ENCODE measurements at places on chromosomes 3 and 15.

DNA sequence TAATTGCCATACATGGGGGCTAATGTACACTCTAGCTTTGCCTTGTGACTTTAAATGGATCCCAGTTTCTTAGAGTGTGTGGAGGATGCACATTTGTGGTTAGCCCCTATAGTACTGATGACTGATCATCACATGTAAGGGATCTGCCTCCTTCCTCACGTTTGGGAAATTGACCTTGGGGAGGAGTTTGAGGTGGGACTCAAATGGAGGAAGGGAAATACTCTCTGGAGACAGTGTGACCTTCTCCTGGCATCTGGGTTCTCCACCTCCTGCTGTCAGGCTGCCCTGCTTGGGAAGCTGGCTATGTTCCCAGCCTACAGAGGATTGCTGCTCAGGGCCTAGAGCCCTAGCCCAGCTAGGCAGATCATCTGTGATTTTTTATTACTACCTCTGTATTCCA lies 48.7 kb downstream of the PPM1L start:
- no peak for DNase-seq

- no peak for DNase-seq
Observed at GRCh38 chr3:139745831-139746230, 68.1 kb upstream of the NMNAT3 start.

GRCh38 chr3:71135373-71136088 lies 448.0 kb downstream of the FOXP1 start:
- DNase-seq: no peak

GRCh38 chr15:82808634-82809041 lies 790 bp upstream of the WHAMM start:
- no peak for DNase-seq

GRCh38 chr3:107634099-107634489 lies 111.3 kb downstream of the BBX start:
- DNase-seq: no peak

- no peak for DNase-seq
Observed at GRCh38 chr3:46209746-46210470, 1.8 kb upstream of the CCR1 start.

DNA sequence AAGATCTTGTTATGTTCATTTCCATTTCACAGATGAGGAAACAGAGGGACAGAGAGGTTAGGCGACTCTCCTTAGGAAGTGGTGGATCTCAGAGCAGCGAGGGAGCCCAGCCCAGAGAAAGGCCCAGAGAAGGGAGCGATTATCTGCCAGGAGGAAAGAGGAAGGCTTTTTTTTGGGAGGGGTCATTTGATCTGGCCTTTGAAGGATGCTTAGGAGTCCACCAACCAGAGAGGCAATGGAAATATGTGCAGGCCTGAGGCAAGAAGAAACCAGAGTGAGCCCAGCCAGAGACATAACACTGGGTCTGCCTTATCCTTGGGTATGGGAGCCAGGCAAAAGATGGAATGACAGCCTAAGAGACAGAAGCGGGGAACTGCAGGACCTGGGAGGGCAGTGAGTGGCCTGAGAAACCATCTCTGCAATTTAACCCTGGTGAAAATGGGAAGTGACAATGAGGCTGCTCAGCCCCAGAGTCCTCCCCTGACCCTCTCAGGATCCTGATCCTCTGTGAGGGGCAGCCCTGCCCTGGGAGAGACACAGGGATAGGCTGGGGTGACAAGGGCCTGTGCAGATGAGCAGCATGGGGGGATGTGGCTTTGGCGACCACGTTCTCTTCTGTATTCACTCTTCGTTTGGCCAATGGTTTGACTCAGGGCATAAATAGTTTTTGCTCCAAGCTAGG lies 163.2 kb downstream of the WNT7A start:
- no peak for DNase-seq

- DNase-seq: no peak
Observed at GRCh38 chr3:161395115-161396012, 24.0 kb upstream of the SPTSSB start.

DNA sequence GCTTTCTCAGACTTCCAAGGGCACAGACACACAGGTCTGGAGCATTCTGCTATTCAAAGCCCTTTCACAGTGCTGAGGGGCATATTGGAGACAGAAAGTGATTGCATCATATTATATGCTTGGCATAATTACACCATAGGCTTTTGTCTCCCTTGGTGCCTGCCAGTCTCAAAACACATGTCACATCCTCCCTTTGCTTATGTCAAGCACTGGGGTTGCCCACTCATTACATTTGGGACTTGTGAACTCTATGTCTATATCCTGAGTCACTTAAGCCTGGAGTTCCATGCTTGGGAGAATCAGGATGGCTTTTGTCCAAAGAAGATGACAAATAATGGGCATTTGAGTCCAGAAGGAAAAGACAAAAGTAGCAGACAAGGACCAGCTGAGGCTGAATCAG lies 12.3 kb upstream of the PDZRN3 start:
- DNase-seq: no peak

GRCh38 chr3:88795503-88795902 lies 311.9 kb upstream of the EPHA3 start:
- DNase-seq: no peak

- no peak for DNase-seq
Observed at GRCh38 chr3:142353571-142353970, 94.3 kb downstream of the XRN1 start.

GRCh38 chr3:11634081-11634635 lies 9.6 kb downstream of the VGLL4 start:
- DNase-seq: no peak

DNA sequence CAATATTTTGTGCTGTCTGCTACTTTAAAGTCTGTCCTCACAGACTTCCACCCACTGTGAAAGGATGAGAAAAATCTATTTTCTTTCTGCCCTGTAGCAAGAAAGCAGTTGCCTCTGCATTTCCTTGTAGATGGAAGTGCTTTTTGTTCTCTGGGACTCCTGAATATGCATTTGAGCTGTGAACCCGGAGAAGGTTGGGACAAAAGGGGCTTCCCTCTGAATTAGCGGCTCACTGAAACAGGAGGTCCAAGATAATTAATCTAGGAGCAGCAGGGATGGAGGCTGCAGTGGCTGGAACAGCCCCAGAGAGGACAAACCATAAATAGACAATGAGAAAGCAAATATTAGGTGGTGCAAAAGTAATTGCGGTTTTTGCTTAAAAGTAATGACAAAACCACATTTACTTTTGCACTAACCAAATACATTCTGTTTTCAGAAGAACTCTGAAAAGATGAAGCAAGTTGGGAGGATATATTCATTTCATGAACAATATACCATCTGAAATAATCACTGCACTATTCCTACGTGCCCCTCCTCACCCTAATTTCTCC lies 143.4 kb upstream of the KBTBD8 start:
- DNase-seq: no peak

DNA sequence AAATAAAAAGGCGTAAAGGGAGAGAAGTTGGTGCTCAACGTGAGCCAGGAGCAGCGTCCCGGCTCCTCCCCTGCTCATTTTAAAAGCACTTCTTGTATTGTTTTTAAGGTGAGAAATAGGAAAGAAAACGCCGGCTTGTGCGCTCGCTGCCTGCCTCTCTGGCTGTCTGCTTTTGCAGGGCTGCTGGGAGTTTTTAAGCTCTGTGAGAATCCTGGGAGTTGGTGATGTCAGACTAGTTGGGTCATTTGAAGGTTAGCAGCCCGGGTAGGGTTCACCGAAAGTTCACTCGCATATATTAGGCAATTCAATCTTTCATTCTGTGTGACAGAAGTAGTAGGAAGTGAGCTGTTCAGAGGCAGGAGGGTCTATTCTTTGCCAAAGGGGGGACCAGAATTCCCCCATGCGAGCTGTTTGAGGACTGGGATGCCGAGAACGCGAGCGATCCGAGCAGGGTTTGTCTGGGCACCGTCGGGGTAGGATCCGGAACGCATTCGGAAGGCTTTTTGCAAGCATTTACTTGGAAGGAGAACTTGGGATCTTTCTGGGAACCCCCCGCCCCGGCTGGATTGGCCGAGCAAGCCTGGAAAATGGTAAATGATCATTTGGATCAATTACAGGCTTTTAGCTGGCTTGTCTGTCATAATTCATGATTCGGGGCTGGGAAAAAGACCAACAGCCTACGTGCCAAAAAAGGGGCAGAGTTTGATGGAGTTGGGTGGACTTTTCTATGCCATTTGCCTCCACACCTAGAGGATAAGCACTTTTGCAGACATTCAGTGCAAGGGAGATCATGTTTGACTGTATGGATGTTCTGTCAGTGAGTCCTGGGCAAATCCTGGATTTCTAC lies at the start of gene RARB:
Gene RARB, plus strand, starts transcription at position 322 of the 847 bp plus-strand sequence. Its CDS starts 469 bp downstream, at position 791.
- DNase-seq: peak; percentile 42

GRCh38 chr3:171881251-171881650 lies 38.1 kb downstream of the TMEM212 start:
- no peak for DNase-seq

DNA sequence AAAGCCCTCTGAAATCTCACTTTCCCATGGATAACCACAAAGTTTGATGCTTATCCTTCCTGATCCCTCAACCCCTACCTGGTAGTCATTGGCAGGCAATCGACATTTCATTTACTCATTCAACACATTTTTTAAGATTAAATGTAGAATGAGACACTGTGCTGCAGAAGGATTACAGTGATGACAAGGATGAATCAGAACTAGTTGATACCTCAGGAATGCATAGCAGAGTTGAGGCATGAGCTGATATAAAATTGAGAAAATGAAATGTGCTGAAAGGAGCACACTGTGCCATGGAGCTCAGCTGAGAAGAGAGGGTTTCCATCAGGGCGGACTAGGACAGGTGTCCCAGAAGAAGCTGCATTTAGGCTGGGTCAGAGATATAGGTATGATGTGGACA lies 48.9 kb upstream of the ACTL6A start:
- no peak for DNase-seq

DNA sequence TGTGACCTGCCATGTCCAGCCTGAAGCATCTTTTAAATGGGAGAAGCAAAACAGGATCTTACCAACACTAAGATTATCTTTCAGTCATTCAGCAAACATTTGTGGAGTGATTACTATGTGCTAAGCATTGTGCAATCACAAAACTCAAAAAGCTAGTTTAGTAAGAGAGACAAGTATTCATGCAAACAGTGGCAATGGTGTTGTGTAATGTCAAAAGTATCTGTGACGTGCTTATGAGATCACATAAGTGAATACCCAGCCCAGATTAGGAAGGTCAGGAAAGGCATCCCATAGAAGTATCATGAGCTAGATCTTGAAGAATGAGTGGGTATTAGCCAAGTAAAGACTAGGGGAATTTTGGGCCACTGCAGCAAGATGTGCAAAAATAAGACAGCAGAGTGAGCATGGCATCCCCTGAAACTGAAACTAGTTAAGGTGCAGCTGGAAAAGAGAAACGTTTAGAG lies 32.1 kb downstream of the SEC62 start:
- no peak for DNase-seq

GRCh38 chr15:58293622-58294550 lies 137.9 kb upstream of the LIPC start:
- no peak for DNase-seq

DNA sequence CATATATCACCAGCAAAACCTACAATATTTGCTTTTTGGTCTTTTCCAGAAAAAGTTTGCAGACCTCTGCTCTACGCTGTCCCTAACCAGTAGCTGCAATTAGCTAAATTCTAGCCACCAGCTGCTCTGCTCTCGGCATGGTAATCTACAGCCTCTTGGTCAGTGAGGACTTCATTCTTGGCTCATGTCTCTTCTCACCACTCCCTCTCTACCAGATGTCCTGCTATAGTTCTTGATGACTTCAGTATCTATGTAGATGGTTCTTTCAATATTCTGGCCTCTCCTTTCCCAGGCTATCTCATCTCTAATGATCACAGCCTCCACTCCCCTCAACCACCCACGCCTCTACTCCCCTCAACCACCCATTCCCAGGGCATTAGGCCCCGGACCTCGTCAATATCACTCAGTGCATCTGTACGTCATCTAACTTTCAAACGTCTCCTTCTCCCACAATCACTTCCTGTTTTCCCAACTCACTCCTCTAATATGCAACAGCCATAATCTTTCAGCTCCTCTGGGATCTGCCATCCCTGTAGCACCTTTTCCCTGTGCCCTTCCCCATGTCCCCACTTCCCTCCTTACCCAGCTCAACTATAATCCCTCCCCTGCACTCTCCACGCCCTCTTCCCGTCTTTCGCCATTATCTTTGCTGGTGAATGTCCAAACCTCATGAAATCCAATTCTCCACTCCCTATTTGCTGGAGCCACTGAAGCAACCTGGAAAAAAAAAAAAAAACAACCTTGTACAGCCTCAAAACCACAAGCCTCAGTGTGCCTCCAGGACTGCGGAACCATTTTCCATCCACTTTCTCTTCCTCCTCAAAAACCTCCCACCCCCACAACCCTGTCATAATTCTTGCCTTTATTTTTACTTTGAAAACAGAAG lies 429.4 kb upstream of the PROK2 start:
- no peak for DNase-seq

DNA sequence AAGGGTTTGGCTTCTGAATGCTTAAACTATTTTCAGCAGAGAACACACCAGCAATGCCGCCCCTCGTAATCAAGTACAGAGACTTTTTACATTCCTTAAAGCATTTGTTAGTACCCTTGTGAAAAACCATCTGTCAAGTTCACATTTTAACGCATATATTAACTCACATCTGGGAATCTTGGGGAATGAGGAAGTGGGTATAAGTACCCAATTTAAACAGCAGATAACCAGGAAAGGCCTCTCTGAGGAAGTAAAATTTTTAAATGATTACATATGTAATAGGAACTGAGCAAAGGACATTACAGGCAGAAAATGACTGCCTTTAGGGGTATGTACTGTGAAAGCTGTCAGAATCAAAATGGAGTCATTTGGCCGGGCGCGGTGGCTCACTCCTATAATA lies 12.8 kb upstream of the CFAP44 start:
- DNase-seq: no peak

DNA sequence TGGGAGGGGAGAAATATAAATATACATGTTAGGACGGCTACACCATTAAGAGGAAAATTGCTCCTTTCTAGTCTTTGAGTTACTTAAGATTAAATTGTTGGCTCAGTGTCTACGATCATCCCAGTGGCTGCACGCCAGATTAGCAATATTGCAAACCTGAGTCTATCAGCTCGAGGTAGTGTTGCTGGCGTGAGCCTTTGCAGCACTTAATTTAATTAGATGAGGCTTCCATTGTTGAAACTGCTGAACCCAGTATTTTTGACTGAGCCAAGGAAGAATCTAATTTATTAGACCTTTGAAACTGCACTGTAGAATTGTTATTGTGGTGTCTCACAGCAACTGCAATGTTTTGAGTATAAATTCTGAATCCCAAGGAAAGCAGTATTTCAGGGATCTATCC lies 782.4 kb upstream of the ROBO1 start:
- no peak for DNase-seq

- DNase-seq: no peak
Observed at GRCh38 chr15:27382361-27383025, 411.5 kb downstream of the GABRG3 start.

DNA sequence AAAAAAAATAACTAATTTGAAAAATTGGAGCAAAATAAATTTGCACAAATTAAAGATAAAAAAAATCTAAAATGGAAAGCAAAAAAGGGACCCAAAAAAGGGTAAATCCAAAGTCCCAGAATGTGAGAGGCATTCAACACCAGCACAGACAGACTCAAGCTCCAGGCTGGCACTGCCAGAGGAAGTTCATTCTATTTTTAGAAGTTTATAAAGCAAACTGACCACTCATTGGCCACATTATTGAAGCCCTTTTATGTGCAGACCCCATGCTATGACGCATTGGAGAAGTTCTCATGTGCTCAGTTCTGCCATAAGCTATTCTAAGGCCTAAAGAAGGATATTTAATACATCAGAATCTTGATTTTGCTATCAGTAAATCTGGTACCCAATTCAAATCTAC lies 17.6 kb upstream of the BOC start:
- no peak for DNase-seq

- no peak for DNase-seq
Observed at GRCh38 chr3:180070925-180071324, 34.2 kb upstream of the PEX5L start.

GRCh38 chr3:22315925-22316324 lies 564.9 kb upstream of the ZNF385D start:
- no peak for DNase-seq

- peak; percentile 39 for DNase-seq
Observed at GRCh38 chr3:120908030-120908794, at the start of gene STXBP5L. Gene STXBP5L (plus strand): TSS chr3:120908205. CDS start chr3:120909579, 1,374 bp downstream.
